ENCODE measurements at places on chromosomes 1 and 21.

GRCh38 chr1:111965781-111966443 lies 23.6 kb downstream of the KCND3 start:
- no peak for DNase-seq

GRCh38 chr1:223682502-223682901 lies 17.0 kb upstream of the CAPN8 start:
- no peak for DNase-seq

DNA sequence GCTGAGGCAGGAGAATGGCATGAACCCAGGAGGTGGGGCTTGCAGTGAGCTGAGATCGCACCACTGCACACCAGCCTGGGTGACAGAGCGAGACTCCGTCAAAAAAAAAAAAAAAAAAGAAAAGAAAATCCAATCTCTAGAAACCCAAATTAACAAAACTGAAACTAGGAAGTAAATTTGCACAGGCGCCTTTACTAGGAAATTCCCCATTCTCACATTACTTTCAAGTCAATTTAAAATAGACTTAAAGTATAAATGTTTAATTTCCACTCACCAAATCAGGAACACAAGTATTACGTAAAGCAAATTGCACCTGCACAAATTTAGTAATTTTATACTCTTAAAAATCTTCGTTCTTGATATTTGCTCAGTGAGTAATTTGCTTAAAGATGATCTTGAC lies 67.8 kb upstream of the BCAR3 start:
- no peak for DNase-seq

DNA sequence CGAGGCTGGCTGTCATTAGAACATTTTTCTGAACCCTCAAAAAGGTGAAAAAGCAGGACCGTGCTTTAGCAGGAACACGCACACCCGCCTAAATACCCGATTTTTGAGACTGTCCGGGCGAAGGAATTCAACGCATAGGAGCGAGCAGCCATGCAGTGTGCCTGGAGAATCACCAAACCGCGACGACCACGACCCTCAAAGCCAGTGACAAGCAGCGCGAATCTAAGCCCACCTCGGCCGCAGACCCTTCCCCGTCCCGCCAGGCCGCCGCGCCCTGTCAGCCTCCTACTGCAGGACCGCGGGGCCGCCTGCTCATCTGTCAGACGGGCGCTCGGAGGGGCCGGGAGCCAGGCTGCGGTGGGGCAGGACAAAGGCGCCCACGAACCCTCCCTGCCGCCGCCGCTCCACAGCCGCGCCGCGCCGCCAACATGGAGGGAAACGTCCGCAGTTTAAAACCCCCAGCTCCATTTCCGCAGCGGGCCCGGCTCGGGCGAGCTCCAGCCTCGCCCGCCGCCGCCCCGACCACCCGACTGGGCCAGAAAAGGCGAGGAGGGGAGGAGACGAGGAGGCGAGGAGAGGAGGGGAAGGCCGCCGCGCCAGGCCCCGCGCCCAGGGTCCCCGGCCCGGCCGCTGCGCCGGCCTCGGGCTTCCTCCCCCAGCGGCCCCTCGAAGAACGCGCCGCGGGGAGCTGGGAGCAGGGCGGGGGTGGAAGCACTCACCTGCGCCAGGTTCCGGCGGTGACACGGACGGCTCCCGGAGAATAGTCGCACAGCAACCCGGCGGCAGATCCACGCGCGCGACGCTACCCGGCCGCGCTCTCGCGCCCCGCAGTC lies at the start of gene LBR:
LBR (minus strand) TSS at position 804 of the 833 bp plus-strand sequence. CDS start 3,963 bp downstream, outside the sequence.
- no peak for DNase-seq

GRCh38 chr1:21325731-21326387 lies 35.6 kb upstream of the ECE1 start:
- no peak for DNase-seq

GRCh38 chr1:246591047-246591446 lies 24.8 kb downstream of the CNST start:
- DNase-seq = no peak

GRCh38 chr1:201355471-201355870 lies 22.0 kb downstream of the TNNT2 start:
- no peak for DNase-seq

- DNase-seq = no peak
These were observed 4.6 kb downstream of the NBL1 start for GRCh38 chr1:19648689-19649088.

DNA sequence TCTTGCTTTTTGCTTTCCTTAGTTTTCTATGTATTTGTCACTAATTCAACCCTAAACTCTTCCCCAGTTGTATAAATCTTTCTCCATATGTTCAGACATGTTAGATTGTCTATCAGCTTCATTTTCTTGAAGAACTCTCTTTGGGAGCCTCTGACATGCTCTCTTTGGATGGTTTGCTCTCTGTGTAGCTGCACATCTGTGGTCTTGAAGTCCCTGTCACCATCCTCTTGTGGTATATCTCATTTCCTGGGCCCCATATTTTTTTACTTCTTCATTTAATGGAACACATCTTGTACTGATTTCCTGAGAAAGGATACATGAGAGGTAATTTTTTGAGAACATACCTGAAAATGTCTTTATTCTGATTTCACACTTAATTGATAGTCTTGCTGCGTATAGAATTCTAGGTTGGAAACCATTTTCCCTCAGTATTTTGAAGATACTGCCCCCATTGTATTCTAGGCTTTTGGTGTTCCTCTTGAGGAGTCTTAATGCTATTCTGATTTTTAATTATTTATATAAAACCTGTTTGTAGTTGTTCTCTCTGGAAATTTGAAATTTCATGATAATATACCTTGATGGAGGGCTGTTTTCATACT lies 72.6 kb downstream of the ST3GAL3 start:
- no peak for DNase-seq

GRCh38 chr1:41160498-41161110 lies 81.5 kb downstream of the SCMH1 start:
- no peak for DNase-seq

- DNase-seq = no peak
These were observed 70.6 kb upstream of the CHRM3 start for GRCh38 chr1:239315631-239316217.

DNA sequence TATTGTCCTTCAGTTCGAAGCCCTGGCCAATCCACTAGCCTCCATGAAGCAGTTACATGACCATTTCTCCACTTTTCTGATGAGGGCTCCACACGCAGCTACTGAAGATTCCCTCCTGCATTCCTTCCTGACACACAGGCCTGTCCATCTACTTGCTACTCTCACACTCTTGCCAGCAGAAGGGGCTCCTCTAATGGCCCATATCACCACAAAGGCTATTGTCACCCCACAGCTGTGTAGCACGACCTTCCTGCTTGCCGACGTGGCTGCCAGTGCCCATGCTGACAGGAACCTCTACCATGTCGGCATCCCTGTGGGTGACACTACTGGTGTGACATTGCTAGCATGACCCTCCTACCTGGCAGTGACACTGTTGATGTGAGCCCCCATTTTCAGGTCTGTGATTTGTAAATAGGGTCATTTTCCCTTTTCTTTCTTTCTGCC lies 1528.6 kb upstream of the TPTE start:
- DNase-seq = no peak

DNA sequence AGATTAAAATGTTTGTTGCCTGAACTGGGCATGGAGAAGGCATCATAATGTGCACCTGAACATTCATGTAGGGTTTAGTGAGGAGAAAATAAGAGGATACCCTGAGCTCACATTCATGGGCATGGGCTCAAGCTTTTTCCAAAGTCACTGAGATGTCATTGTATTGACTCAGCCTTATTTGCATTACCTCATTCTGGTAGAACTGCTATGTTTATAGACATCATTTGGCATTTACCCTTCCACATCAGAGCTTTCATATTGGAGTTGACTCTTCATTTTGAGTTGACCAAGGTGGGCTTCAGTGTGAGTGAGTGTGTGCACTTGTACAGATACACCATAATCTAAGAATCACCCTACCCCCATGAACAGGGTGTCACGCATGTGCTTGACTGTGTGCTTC lies 143.2 kb downstream of the PBX1 start:
- DNase-seq = no peak

GRCh38 chr1:51482881-51483280 lies 36.2 kb downstream of the EPS15 start:
- no peak for DNase-seq

DNA sequence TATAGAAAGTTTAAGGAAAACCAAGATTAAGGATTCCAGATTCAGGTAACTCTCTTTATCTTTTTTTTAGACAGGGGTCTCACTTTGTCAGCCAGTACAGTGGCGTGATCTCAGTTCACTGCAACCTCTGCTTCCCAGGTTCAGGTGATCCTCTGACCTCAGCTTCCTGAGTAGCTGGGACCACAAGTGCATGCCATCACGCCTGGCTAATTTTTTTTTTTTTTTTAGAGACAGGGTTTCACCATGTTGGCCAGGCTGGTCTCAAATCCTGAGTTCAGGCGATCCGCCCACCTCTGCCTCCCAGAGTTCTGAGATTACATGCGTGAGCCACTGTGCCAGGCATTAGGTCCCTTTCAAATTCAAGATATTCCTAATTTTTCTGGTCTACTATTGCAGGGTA lies 15.9 kb downstream of the LZIC start:
- no peak for DNase-seq

GRCh38 chr1:35851132-35851869 lies 31.7 kb upstream of the AGO1 start:
- DNase-seq = no peak

DNA sequence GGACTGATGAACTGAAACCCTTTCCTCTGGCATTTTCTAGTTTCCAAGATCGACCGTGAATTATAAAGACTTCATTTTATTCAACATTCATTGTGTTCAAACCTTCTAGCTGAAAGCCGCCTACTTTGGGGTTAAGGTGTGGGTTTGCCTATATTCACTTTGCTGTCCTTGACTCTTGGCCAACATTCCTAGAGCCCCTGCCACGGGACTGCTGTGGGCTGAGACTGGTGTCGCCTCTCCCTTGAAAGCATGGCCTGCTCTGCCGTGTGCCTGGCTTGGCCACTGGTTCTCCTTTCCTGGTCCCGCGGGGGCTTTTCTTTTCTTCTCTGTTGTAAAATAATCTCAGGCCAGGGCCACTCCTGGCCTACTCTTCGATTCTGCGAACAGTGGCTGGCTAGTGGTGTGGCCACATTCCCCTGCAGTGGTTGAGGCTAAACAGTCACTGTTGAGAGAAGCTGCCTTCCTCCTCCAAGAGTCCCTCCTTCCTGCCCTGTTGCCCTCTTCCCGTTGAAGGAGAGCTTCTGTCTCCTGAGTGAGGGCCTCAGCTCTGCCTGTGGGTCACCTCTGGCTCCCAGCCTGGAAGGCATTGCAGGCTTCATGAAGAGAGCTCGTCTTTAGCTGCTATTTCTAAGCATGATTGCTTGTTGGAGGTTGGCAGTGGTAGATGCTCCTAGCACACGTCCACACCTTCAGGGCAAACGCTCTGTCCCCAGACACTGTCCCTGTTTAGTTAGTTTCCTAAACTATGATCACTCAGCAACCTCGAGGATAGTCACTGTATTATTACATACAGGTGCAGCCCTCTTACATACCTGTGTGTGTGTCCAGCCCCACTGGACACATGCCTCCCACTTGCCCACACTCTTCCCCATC lies 80.5 kb downstream of the GALNT2 start:
- no peak for DNase-seq

- DNase-seq = no peak
These were observed 136.1 kb upstream of the JUN start for GRCh38 chr1:58919959-58920321.

DNA sequence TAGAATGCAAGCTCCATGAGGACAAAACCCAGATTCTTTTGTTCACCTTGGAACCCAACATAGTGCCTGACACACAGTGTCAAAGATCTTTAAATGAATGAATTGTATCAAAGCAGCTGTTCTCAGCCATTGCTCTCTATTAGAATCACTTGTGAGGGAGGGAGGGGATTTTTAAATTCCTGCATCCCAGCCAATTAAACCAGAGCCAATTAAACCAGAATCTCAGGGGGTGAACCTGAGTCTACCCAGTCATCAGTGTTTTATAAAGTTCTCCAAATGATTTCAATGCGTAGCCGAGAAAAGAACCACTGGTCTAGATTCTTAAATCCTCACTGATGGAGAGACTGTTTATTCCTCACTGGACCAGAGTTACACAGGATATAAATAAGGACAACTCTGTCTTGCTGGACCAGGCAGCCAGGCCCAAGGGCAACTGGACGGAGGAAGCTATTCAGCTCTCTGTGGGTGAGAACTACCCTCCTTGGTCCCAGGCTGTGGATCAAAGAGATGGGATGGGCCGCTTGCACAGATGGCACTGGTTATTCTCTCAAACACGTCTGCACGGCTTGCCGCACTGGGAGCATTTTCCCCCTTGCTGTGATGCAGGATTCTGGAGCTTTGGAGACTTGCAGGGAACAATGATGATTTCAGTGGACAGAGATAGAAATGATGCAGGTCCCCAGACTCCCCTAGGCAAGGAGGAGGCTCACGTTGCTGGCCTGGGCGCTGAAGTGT lies 20.0 kb upstream of the CDCA8 start:
- no peak for DNase-seq

DNA sequence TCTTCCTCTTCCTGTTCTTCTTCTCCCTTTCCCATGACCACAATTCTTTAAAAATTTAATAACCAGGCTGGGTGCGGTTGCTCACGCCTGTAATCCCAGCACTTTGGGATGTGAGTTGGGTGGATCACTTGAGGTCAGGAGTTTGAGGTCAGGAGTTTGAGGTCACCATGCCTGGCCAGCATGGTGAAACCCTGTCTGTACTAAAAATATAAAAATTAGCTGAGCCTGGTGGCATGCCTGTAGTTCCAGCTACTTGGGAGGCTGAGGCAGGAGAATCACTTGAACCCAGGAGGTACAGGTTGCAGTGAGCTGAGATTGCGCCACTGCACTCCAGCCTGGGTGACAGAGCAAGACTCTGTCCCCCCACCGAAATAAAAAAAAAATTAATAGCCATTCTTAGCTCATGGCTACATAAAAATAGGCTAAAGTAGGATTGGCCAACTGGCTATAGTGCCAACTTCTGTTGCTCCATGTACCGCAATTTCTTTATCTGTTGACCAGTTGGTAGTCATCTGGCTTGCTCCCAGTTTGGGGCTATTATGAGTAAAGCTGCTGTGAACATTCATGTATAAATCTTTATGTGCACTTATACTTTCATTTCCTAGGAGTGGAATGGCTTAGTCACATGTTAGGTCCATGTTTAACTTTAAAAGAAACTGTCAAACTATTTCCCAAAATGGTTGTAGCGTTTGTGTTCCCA lies 136.3 kb downstream of the PEX14 start:
- DNase-seq = no peak

DNA sequence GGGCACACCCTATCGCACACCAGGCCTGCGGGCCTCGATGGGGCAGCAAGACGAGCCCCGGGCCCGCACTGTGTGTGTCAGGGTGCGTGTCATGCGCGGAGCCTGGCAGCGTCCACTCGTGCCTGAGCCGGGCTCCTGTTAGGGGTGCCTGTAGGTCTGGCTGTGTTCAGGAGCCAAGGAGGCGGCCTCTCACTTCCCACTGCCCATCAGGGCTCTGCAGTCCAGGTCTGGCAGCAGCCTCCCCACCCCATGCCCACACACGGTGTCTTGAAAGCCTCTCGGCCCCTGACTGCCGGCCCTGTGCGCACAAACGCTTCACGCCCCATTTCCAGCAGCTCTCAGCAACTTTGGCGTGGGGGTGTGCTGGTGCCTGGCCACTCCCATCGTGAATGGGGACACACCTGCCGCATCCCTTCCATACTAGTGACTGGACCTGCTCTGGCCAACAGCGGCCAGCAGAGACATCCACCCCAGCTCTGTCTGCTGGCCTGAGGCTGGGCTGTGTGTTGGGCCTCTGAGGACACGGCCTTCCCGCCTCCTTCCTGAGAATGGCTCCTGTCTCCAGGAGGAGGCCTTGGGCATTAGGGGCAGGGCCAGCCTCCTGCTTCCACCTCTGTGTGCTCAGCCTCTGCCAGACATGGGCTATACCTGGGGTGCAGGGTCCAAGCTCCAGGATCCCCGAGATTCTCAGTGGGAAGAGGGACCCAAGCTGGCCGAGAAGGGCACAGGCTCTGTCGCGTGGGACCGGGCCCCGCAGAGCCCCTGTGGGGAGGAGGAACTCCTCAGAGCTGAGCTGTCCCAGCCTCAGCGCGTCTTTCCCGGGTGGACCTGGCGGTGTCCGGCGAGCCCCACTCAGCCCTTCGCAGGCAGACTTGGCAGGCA lies 41.8 kb upstream of the ACTRT2 start:
- DNase-seq = no peak
